ENCODE measurements at places on chromosomes 6 and 20.

DNA sequence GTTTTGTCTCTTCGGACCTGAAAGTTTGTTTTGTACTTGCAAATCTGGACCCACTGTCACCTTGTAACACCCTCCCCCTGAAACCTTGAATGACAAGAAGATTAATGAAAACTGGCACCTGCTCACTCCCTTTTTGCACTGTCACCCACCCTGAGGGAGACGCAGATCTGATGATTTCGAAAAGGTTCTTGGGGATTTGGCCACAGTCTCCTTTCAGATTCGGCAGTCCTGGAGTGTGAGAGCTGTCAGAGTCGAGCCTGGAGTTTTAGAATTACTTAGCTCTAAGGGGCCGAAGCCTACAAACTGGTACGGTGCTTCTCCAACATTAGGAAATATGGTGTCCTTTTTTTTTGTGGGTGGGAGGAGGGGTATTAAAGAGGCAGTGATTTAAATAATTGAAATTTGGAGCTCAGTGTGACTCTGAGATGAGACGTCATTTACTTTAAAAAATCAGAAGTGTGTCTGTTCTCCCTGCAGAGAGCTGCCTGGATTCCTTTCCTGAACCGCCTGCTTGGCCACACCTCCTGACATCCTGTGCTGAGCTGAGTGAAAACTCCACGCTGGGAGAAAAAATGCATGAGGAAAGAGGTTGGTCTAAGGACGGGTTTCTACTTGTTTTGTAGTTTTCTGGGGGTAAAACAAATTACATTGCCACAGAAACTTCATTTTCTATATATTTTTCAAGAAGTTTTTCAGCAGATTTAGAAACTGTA is 447.0 kb upstream of the CDH4 start:
- no peak for DNase-seq

DNA sequence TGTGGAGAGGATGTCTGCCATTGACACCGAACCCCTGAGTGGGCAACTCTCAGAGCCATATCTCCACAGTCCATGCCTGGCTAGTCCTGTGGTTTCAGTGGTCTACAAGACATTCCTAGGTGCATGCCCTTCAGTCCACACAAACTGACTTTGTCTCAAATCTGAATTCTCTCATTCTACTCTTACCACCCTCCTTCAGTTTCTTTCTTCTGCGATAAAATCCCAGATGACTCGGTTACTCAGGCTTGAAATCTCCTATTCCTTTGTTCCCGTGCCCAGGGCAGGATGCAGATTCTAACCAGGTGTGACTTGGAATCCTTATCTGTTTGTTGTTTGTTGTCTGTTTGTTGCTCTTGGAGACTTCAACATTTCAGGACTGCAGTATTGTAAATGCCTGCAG is 9.3 kb downstream of the CDS2 start:
- no peak for DNase-seq

DNA sequence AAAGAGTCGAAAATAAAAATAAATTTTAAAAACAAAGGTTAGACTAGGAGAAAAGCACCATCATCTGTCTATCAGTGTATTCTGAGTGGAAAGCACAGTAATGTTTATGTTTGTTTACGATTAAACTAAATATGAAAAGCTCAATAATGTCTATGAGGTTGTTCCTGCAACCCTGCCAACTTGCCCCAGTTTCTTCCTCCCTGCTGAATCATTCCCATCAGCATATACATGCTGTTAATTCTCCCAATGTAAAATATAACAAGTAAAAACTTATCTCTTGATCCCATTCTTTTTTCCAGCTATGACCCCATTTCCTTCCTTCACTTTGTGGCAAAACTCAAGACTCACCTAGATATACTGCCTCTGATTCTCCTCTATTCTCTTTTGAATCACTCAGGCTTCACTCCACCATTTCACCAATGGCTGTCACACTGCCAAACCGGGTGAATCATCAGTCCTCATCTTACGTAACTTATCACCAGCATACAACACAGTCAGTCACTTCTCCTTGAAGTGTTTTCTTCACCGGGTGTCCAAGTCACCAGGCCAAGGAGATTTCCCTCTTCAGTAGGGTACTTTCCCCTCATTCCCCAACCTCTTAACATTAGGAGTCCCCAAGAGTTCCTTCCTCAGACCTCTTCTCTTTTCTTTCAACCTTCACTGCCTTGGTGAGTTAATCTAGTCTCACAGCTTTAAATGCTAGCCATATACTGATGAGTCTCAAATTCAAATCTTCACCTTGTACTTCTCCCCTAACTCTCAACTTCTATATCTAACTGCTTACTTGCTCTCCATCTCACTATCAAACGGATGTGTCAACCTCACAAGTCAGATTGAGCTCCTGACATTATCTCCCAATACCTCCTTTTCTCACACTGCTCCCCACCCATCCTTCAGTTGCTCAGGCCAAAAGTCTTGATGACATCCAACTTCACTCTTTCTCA is 6.2 kb downstream of the TMEM242 start:
- no peak for DNase-seq

GRCh38 chr6:126040826-126041225 is 54.5 kb downstream of the TRMT11 start:
- DNase-seq, result no peak

DNA sequence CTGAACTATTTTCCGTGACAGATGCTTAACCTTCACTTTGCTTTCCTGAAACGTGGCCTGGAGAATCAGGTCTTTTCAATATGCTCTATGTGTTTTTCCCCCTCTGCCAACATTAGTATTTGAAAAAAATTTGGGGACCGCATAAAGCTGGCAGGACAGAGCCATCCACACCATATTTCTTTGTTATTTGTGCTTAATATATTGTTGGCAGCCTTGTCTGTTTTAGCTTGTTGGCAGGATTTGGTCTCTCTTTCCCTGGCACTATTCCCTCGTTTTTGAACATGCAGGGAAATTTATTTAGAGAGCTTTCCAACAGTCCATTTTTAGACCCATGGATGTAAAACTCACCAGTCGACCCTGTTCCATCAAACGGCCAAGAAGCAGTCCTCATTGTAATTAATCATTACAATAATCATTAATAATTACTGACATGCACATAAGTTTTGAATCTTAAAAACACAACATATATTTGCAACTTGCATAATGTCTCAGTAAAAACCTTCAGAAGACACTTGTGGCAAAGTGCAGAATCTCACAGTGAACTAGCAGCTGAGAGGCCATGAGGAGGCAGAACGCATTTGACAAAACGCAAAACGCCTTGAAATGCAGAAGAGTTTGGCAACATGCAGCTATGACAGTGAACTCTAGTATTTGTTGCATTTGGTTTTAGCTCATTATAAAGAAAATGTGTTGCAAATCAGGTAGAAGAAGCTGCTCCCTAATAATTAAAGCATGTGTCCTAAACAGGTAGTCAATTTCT is 514.2 kb downstream of the C6orf118 start:
- no peak for DNase-seq

- no peak for DNase-seq
Measured at GRCh38 chr6:125871365-125871764, 80.6 kb downstream of the NCOA7 start.
